ENCODE measurements at places on chromosomes 3 and 15.

GRCh38 chr3:174170248-174170647, 688.9 kb upstream of the NAALADL2 start:
- no peak for DNase-seq

GRCh38 chr3:150760431-150761200, 2.4 kb downstream of the SIAH2 start:
- DNase-seq: no peak

GRCh38 chr15:72205896-72206676, 8.5 kb upstream of the GRAMD2A start:
- DNase-seq: no peak

DNA sequence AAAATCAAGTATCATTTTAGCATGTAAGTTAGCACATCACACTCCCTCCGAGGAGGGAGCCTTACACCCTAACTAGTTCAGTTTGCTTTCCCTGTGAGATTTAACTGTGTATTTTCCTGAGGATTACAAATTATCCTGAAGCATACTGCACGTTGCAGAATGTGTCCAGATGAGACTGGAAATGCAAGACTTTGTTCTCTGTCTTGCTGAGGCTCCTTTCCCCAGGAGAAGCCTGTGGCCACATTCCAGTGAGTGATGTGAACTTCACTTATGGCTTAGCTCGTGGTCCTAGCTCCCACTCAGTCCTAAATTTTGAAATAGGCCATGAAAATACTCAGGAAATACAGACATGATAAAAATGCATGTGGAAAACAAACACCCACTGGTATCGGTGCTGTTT, 23.7 kb downstream of the PDZRN3 start:
- no peak for DNase-seq

- DNase-seq: no peak
These were observed 15.0 kb upstream of the TM6SF1 start for GRCh38 chr15:83092309-83092976.

DNA sequence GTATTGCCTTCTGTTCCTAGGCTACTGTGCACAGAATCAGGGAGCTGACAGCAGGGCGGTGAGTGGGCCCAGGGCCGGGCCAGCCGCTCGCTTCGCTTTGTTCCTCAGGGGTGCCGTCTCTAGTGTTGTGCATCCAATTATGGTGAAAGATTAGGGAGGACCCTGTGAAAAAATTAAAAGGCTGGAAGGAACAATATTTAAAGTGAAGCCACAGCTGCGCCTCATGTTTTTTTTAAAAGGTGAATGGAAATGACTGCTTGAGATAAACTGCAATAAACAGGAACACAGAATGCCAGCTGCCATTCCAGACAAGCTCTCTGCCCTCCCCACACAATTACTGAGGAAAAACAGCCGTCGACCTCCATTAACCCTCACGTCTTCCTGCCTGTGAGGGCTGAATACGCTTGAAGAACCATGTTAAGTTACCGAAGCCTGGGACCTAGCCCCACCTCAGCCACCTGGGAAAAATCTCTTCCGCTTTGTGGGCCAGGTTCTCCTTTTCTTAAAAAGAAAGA, 132.0 kb upstream of the IL12A start:
- DNase-seq: no peak

GRCh38 chr3:139225548-139225947, 118.3 kb upstream of the MRPS22 start:
- DNase-seq: no peak

GRCh38 chr3:37324850-37325321, 150.5 kb upstream of the LRRFIP2 start:
- DNase-seq: no peak

GRCh38 chr3:10394491-10395025, 73.6 kb upstream of the SEC13 start:
- DNase-seq: no peak

- DNase-seq: no peak
These were observed 70.3 kb upstream of the ATP2B2 start for GRCh38 chr3:10575601-10576160.

- DNase-seq: no peak
These were observed 130.1 kb upstream of the GOLGA6L6 start for GRCh38 chr15:20671675-20672074.

GRCh38 chr15:81101894-81102815, 31.9 kb upstream of the CFAP161 start:
- no peak for DNase-seq

DNA sequence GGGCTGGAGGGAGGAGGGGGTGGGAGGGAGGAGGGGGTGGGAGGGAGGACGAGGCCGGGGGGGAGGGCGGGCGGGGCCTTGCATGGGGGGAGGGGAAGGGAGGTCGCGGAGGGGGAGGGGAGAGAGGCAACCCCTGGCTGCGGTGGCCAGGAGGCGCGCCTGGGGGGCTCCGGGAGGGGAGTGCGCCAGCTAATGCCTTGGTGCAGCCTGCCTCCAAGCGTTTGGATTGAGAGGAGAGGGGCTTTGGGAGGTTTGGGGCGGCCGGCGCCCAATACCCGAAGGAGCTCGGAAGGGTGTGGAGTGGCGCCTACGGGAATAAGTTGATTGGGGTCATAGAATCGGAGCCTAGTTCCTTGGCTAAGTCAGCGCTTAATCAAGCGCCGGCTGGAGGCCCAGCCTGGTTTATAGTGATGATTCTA, 557 bp downstream of the TFG start:
- DNase-seq: no peak

GRCh38 chr3:108598375-108598774, 8.9 kb downstream of the DZIP3 start:
- DNase-seq: no peak

DNA sequence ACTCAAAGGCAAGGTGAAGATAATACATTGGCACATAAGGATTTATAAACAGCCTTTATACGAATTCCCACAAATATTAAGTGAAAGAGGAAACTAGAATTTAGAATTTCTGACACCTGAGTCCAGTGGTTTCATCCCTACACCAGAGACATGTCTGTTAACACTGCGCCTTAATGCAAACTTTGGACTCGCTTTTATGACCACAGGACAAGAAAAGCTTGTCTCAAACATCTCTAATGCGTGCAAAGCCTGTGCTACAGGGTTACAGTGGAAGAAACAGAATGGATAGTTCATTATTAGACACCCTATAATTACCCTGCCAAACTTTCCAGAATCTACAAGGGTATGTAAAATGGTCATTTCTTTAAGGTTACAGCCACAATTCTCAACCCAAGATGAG, 802.9 kb downstream of the GRM7 start:
- no peak for DNase-seq

GRCh38 chr3:184022323-184022722, 4.6 kb upstream of the ABCC5 start:
- DNase-seq: no peak

DNA sequence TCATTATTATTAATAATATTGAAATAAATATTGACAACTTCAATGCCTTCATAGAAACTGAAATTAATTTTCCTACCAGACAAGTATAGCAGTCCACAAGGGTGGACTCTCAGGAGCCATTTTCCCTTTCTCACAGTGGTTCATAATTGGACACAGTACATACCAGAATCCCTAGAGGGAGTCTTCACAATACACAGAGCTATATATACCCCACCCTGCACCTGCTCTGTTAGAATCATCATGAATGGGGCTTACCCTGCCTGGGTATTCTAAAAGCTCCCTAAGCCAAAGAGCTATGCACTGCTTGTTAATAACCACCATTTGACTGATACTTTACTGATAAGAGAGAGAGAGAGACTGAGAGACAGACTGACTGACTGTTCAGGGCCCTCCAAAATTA, 134.9 kb downstream of the FEZF2 start:
- DNase-seq: no peak

DNA sequence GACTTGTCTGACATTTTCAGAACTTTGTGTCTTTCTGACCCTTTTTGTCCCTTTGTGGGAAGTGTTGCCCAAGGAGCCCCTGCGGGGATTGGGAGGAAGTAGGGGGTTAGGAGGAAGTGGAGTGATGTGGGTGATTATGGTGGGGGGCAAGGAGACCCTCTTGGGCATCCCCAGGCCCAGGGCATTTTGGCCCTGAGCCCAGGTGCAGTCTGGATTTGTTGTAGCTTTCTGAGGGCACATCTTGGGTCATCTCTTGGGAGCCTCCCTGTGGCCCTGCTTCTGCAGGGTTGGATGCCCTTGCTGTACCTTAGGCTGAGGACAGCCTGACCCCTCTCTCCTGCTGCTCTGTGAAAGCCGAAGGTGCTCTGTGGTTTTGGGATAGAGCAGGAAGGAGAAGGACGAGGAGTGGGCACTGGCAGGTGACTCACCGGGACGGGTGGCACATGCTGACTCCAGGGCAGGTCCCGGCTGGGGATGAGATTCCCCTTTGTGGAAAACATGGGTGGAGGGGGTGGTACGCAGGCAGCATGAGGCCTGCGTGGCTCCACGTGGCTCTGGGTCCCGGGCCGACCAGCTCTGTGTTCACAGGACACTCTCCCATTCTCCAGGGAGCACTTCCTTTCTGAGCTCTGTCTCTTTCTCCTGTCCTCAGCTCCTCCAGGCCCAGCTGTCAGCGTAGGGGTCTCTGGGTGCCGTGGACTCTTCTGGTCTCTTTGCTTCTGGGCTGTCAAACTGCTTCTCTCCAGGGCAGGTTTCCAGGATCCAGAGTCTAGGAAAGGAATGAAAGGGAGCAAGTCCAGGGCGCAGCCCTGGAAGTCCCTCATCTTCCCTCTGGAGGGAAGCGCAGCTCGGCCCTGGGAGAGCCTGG, 11.8 kb downstream of the CD276 start:
- DNase-seq: no peak

DNA sequence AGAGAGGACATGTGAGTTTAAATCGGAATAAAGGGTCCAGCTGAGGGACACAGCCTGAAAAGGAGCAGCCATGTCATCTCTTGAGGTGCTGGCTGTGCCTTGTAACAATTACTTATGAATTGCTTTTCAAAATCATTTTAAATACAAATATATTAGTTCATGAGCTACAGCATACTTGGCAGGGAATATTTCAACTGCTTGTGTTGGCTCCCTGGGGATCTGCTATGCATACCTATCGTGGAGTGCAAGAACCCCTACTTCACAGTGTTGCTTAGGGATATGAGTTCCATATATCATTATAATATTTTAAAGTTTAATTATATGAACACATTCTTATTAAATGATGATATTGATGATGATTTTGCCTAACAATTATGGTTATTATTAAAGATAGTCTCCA, 19.1 kb upstream of the P2RY14 start:
- DNase-seq: no peak

DNA sequence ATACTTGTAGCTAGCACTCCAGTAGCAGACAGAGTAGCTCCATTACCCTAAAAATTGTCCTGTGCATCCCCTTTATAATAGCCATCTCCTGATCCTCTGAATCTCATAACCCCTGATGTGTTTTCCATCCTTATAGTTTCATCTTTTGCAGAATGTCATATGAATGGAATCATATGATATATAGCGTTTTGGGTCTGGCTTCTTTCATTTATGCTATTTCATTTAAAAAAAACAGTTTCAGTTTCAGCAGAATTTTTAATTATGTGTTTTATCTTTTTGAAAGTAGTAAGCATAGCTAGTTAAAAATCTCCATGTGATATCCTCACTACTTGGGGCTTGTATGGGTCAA, 132.7 kb downstream of the KLF13 start:
- no peak for DNase-seq

DNA sequence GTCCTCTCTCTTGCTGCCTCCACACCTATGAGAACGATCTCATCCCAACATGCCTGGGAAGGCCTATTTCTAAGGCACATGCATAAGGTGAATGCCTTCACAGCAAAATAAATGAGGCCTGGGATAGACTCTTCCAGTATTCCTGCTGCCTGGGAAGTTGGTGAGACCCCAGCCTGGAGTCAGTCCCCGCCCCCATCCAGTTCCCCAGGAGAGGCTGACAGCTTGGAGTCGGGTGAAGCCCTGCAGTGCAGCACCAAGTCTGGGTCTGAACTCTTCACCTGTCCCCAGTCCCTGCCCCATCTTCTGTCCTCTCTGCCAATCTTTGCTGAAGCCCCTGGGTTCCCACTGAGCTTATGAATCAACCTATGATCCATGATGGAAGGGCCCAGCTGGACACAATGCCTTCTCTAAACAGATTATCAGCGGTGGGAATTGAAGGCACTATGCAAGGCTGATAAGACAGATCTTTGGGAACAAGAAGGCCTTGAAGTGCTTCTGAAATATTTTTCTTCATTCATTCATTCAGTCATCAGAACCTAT, 10.2 kb upstream of the APBA2 start:
- DNase-seq: no peak

DNA sequence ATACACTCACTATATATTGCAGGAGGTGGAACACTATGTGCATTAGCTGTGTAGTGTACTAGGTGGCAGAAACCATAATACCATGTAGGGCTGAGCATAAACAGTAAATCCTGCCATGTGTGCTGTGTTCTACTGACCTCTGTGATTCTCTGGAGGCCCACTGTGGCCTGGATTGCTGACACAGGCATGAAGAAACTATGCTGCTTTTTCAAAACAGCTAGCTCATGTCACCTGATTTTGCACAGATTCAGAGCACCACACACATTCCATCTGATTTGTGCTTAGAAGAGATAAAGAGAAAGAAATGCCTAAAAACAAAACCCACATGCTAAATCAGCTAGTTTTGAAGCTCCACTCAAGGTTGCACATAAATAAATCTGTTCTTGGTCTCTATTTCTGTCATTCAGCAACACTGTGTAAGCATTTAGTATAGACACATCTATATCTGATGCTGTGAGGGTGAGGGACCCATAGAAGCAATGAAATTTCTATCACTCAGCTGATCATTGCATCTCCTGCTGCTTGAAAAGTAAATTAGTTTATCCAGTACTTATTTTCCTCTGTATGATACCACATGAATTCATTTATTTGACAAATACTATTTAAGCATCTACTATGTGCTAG, 1007.7 kb upstream of the SEMA6D start:
- no peak for DNase-seq

- no peak for DNase-seq
These were observed 910.2 kb downstream of the ROBO1 start for GRCh38 chr3:78857494-78858111.

DNA sequence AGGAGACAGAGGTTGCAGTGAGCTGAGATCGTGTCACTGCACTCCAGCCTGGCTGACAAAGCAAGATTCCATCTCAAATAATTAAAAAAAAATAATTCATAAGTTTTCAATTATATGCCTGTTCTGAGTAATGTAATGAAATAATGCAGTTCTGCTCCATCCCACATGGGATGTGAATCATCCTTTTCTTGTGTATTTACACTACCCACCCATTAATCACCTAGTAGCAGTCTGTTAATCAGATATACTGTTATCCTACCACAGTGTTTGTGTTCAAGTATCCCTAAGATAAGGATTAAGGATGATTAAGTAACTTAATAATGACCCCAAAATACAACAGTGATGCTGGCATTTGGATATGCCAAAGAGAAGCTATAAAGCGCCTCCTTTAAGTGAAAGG, 38.8 kb downstream of the PIGB start:
- no peak for DNase-seq

- no peak for DNase-seq
These were observed 26.5 kb downstream of the NEO1 start for GRCh38 chr15:73078722-73079121.

- no peak for DNase-seq
These were observed at the start of gene LYSMD2 for GRCh38 chr15:51737522-51738305. LYSMD2 (minus strand) TSS chr15:51737655; CDS start chr15:51737622, 33 bp downstream.

GRCh38 chr15:28208583-28208982, 109.5 kb upstream of the OCA2 start:
- DNase-seq: no peak

- peak; percentile 53 for DNase-seq
These were observed 39.5 kb upstream of the MGA start for GRCh38 chr15:41620536-41621199.

GRCh38 chr3:192675958-192676649, 51.2 kb downstream of the FGF12 start:
- DNase-seq: no peak

- DNase-seq: no peak
These were observed 30.9 kb downstream of the MGLL start for GRCh38 chr3:127791221-127791913.

- DNase-seq: no peak
These were observed 77.9 kb downstream of the SPSB4 start for GRCh38 chr3:141129049-141129448.
